Fibroblast of skin of scalp (primary cell): ENCODE measurements at places on chromosomes 12 and 14.

GRCh38 chr12:40226705-40227104, 1.9 kb downstream of the LRRK2 start:
- peak; percentile 59 for DNase-seq

DNA sequence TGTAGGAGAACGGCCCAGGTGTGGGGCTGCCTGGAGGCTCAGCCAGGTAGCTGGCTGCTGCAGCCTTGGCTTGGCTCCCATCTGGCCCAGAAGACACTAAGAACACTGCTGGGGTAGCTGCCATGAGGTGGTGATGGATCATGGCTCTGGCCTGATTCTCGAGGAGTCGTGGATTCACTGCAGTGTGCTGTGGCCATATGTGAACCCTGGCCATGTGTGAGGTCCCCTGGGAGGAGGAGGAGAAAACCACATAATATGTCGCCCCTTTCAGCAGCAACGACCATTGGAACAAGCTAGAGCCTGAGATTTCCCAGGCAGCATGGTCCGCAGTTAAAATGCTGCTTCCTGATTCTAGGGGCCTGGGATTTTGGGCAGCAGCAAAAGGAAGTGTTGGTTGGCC, 4.0 kb upstream of the PRMT8 start:
- no peak for DNase-seq

DNA sequence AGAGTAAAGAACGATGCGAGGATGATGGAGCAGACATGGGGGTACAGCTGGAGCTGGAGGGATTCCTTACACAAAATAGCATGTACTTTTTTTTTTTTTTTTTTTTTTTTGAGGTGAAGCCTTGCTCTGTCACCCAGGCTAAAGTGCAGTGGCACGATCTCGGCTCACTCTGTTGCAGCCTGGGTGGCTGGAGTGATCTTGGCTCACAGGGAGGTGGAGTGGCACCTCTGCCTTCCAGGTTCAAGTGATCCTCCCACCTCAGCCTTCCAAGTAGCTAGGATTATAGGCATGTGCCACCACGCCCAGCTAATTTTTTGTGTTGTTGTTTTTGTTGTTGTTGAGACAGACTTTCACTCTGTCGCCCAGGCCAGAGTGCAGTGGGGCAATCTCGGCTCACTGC, 5.1 kb upstream of the RASAL1 start:
- no peak for DNase-seq

DNA sequence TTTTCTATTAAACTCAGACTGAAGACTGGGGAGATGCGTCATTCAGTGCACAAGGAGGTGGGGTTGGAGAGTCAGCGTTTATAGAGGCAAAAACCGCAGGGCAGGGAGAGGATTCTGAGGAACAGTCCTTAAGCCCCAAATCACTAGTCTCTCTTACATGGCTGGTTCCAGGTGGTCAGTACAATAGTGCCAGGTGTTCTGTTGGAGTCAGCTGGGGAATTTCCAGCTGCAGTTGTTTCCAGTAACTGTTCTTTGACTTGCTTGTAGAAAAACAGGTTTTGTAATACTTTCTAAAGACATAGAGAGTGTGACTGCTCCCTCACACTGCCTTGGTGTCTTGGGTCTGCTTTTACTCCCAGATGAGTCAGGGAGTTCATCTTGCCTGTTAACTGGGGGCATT, 192.2 kb downstream of the TMTC3 start:
- DNase-seq, result peak; percentile 11

DNA sequence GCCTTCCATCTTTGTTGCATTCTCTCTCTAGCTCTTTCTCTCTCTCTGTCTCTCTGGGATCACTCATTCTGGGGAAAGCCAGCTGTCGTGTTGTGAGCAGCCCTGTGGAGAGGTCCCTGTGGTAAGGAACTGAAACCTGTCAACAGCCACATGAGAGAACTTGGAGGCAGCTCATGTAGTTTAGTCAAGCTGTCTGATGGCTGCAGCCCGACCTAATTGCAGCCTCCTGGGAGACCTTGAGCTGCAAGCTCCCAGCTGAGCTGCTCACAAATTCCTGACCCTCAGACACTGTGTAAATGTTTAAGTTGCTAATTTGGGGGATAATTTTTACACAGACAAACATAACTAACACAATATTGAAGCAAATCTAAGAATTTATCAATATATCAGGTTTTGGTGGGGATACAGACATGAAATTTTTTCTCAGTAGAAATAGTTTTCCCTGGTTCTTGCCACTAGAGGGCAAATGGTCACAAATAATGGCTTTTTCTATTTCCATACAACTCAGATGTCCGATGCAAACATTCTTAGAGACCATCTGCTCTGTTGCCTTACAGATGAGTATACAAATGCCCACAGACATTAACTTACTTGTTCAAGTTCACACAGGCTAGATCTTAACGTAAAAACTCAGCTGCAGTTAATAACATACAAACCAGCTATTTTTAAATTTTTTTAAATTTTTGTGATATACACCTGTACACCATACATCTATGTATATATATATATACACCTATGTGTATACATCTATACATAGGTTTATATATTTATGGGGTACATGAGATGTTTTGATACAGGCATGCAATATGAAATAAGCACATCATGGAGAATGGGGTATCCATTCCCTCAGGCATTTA, 15.5 kb upstream of the KRR1 start:
- peak; percentile 73 for DNase-seq

DNA sequence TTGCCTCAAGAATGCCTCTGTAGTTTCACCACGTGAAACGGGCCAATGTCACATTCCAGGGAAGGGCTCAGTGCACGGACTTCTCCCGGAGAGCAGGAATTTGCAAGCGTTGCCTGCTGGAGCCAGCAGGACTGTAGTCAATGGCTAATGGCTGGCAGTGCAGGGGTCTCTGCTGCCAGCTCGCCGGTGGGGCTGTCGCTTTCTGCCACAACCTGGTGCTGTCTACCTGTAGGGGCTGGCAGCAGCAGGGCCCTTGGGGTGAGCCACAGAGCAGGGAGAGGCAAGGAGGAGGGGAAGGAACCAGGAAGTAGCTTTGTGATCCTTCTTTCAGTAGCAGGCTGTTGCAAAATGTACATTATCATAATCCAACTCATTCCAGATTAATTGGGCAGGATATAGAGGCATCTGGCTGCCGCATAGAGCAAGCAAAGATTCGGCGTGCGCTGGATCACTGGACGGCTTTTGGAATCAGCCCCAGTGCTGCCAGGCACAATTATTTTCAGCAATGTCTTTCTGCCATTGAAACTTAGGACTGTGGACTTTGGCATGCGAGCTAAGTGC, 114.1 kb downstream of the PAPOLA start:
- DNase-seq, result no peak

GRCh38 chr14:21711360-21711961, 37.8 kb upstream of the OR4E1 start:
- peak; percentile 33 for DNase-seq

- DNase-seq, result no peak
Measured at GRCh38 chr12:98173773-98174427, 341.5 kb upstream of the TMPO start.

DNA sequence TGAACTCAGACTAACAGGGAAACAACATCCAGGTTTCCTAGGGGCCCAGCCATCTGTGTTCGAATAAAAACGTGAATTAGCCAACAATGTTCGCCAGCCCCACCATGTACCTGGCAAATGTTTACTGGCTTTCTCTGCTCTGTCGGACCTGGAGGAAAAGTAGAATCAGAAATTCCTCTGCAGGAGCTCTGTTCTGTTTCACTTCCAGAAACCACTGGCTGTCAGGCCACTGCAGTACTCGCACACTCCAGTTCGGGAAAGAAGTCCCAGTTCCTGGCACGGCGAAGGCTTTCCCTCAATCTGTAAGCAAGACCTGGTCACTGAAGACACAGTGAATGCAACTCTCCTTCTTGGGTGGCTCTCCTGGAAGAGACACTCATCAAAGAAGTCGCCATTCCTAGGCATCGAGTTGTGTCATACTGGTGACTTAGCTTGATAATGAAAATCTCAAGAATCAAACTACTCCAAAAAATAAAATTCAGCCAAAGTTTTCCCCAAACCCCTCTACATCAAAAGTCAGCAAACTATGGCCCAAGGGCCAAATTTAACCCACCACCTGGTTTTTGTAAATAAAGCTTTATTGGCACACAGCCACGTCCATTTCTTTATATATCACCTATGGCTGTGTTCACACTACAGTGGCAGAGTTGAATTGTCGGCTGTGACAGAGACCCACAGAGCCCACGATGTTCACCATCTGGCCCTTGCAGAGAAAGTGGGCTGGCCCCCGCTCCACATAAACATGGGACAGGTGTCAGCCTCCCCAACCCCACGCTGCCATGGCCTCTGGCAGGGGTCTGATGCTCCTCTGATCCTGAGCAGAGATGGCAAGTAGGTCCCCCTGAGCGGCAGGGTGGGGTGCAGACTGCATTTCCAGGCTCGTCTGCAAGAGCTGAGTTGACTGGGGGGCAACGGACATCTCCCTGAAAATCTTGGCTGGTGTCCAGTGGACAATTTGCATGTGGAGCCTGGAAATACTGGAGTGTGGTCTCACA, 189.2 kb upstream of the DIO3 start:
- DNase-seq, result no peak

DNA sequence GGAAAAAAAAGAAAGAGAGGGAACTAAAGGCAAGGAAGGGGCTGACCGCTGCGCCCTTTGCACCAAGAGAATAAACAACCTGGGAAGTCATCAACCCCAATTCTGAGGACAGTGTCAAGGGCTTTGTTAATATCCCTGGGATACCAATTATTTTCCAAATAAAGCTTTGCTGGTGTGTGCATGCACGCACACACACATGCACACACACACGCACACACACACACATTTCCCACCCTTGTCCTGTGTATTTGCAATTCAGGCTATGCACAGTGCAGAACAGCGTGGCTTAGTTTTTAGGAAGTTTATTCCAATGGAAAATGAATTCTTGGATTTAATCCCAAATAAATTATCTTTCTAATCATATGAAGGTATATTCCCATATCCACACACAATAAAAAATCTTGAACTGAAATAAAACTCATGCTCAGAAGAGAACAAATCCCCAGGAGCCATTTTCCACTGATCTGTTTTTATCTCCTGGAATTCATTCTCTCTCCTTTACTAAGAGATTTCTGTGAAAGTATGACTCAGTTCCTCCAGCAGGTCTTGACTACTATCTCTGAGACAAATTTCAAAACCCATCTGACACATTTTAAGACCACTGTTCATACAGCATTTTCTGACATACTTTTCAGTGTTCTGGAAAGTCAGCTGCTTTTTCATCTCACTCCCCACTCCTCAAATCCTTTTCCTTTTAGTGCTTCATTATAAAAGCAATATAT, 334.4 kb upstream of the ATP2B1 start:
- DNase-seq, result peak; percentile 41

DNA sequence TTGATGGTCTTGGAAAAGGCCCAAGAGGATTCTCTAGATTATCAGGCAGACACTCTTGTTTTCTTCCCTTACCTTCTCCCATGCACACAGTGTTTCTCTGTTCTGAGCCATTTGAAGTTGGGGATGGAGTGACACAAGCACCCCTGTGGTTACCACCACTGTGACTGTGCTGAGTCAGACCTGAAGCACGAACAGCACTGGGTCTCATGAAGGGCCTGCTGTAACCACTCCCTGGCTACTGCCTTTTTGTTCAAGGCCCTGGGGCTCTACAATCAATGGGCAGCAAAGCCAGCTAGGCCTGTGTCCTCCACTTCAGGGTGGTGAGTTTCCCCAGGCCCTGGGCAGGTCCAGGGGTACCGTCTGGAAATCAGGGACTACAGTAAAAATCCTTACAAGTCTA, 65.5 kb downstream of the TSPAN8 start:
- DNase-seq, result peak; percentile 43

- peak; percentile 41 for DNase-seq
Measured at GRCh38 chr14:54768501-54769129, 134.0 kb downstream of the GCH1 start.

DNA sequence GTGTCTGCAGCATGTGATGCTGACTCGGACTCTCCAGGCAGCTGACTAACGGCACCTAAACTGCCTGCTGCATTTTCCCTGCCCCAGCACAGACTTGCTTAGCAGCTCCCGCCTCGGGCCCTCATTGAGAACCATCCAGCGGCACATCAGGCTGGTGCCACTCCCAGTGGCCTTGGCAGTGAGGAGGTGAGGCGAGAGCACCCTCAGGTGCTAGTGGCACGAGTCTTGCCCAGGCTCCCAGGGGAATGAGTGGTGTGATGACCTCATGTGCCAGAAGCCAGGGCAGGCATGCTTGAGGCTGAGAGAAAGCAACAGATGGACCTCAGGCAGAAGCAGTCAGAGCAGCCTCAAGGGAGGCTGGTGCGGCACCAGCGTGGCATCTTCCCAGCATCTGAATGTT, 60.2 kb downstream of the PRKCH start:
- DNase-seq, result no peak

- DNase-seq, result peak; percentile 76
Measured at GRCh38 chr12:50572287-50572686, 67.5 kb downstream of the DIP2B start.

GRCh38 chr14:74834692-74835392, 41.1 kb downstream of the PROX2 start:
- DNase-seq, result peak; percentile 34

- DNase-seq, result peak; percentile 74
Measured at GRCh38 chr12:53006810-53007309, 604 bp downstream of the EIF4B start.

- DNase-seq, result peak; percentile 83
Measured at GRCh38 chr14:62957562-62957961, 87.7 kb downstream of the KCNH5 start.

DNA sequence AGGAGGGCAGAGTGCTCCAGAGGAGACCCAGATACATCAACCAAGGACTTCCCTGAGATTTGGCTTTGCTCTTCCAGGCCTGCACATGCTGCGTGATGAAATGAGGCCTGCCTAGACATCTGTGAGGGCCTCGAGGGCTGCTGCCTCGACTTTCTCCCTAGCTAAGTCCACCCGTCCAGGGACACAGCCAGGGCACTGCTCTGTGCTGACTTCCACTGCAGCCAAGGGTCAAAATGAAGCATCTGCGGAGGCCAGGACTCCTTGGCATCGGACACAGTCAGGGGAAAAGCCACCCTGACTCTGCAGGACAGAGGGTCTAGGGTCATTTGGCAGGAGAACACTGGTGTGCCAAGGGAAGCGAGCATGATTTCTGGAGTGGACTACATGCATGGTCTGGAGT, 10.7 kb downstream of the SLC25A47 start:
- DNase-seq, result no peak

GRCh38 chr12:25764409-25764808, 194.1 kb upstream of the RASSF8 start:
- peak; percentile 31 for DNase-seq

- DNase-seq, result no peak
Measured at GRCh38 chr14:23513818-23514643, 37.5 kb downstream of the ZFHX2 start.

DNA sequence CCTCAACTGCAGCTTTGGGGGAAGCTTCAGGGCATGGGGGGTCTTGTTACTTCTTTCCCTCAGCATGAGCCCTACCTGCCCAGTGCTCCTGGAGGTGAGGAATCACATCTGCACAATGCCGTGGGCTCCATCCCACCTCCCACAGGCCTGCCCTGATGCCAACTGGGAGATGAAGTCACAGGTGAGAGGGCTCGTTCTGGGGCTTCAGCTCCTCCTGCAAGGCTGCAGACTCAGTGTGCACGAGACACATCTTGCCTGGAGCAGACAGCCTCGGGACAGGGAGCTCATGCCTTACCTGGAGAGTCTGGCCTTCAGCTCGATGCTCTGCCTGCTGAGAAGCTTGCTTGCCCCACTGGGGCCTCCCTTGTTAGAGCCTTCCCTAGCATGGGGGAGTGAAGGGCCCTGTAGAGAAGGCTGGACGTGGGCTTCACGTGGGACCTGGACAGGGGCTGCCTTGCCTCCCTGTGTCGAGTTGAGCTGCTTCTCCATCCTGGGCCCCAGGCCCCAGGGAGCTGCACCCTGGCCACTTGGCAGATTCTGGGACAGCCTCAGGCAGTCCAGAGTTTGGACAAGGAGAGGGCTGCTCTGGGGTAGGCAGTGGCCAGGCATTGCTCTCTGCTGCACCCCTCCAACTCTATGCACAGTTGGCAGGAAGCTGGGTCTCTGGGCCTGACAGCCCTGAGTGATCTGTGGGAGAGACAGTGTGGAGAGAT, 171.4 kb downstream of the KIF26A start:
- no peak for DNase-seq
